ENCODE measurements at places on chromosomes 4 and X.

DNA sequence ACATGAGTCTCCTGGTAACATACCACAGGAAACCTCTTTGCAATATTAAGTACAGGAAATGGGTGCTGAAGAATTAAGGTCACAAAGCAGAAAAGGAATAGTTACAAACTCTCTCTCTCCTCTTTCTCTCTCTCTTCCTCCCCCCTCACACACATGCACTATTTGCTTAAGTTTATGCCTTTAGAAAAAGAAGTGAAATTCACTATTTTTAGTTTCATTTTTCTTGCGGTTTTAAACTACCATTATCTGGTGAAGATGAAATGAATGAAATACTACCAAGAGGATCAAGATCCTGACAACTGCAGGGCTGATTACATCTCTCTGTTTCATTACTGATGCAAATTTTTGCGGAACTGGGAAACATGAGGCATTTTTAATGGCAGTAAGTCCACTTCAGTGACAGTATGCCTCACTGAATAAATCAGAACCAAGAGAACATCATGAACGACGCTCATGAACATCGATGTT lies 64.3 kb upstream of the FTHL17 start:
- DNase-seq, result no peak

- no peak for DNase-seq
Observed at GRCh38 chr4:118395057-118395644, 42.3 kb upstream of the PRSS12 start.

GRCh38 chr4:5774416-5775036 lies 63.5 kb downstream of the EVC start:
- DNase-seq, result no peak

- DNase-seq, result no peak
Observed at GRCh38 chr4:89645482-89645881, 191.5 kb downstream of the SNCA start.

GRCh38 chr4:60485276-60485675 lies 714.9 kb upstream of the ADGRL3 start:
- no peak for DNase-seq

GRCh38 chr4:159506801-159507517 lies 404.1 kb downstream of the RAPGEF2 start:
- DNase-seq, result no peak

GRCh38 chrX:22963196-22963595 lies 36.6 kb upstream of the DDX53 start:
- no peak for DNase-seq

GRCh38 chrX:71438750-71439149 lies 72.6 kb downstream of the TAF1 start:
- DNase-seq, result no peak

DNA sequence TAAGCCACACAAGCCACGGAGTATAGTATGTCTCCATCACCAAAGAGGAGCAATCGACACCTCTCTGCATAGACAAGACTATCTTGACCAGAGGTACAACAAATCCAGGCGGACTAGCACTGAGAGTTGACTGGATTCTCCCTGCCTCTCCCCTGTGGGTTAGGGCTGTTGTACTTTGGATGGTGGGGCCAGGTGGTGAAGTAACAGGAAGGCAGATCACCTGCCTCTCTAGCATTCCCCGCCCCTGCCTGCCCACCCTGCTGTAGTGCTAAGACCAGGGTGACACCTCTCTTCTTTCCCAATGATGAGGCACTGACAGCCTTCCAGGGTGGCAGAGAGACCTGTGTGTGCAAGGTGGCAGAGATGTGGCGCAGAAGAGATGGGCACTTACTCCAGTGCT lies 47.5 kb upstream of the TRIM2 start:
- DNase-seq, result no peak

GRCh38 chr4:146521541-146522097 lies at the start of gene SLC10A7:
Gene SLC10A7, minus strand, starts transcription at chr4:146521940. Its CDS starts 223 bp downstream, at chr4:146521717.
- DNase-seq, result peak; percentile 90

DNA sequence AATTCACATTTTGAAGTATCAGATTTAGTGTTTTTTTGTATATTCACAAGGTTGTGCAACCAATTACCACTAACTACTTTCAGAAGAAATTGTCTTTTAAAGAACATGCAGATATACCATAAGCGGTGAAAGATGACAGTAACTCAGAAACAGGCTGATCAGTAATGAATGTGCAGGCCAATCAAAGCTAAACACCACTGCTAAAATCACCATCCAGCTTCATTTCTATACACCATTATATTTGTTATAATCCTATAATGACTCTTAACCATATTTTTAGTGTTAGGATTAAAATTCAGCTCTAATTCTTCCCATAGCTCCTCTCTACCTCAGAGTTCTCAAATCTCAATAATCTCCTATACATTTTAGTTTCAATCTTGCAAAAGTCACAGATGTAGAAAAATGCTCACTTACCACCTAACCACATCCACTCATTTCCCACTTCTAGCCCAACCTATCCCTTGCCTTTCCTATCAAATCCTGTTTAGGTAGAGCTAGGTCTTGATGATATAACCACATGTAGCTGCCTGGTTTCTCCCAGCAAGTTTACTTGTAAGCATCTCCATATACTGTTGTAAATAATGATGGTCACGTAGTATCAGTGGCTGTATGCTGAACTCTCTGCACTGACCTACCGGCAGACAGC lies 16.6 kb downstream of the COQ2 start:
- no peak for DNase-seq

DNA sequence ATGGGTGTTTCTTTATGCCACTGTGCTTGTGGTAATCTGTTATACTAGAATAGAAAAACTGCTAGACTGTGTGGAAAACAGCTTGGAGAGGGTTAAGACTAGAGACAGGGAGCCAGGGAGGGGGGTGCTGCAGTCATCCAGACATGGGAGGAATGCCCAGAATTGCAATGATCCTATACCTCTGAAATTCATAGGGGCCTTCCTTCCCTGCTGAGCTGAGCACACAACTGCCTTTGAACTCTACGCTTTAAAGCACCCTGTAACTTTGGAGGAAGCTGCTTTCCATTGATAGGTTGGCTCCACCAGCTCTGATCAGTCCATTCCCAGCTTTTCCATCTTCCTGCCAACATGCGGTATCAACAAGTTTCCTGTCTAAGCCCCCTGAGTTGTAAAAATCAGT lies 155.9 kb upstream of the RASGEF1B start:
- DNase-seq, result no peak

DNA sequence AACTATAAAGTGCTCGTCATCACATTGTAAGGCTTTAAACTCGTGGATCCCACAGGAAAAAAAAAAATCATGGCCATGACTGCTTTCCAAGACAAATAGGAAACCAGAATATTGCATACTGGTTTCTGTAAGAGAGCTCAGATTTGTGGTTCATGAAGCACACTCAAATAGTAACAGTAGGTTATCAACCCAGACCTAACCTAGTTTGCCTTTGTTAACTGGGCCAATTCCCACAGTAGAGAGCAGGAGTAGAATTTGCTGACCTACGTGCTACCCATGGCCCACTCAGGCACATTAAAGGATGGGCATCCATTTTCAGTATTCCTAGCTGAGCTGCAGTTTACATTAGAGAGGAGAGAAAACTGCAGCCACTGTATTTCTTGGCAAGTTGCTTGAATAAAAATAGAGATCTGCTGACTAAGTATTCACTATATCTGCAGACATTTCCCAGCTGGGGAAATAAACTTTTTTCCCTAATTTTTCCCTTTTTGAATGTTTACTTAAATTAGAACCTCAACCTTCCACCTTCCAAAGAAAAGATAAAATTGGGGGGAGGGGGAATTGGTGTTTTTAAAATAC lies 218.5 kb downstream of the SPANXN3 start:
- no peak for DNase-seq

- DNase-seq, result no peak
Observed at GRCh38 chr4:38532908-38533499, 131.0 kb upstream of the KLF3 start.

- no peak for DNase-seq
Observed at GRCh38 chrX:133265331-133265730, 47.2 kb upstream of the TFDP3 start.

- DNase-seq, result no peak
Observed at GRCh38 chr4:112807083-112807482, 170.1 kb downstream of the LARP7 start.

DNA sequence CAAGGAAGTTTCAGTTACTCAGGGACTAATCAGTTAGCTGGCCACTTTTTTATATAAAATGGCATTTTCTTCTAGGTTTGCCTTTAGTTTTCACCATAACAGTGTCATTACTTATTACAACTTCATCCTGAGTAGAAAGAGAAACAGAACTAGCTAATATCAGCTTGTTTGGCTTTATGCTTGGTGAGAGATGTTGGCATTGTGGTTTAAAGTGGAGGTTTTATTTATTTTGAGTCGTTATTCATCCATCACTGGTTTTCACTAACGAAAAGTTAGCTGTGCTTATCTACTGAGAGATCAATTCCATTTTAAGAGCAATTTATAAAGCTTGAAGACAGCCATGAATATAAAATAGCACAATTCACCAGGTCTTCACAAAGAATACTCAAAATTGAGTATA lies 714.5 kb downstream of the GRID2 start:
- DNase-seq, result no peak

- DNase-seq, result no peak
Observed at GRCh38 chr4:3744232-3744631, 22.0 kb upstream of the ADRA2C start.

GRCh38 chr4:53537606-53538005 lies 53.7 kb downstream of the LNX1 start:
- no peak for DNase-seq

DNA sequence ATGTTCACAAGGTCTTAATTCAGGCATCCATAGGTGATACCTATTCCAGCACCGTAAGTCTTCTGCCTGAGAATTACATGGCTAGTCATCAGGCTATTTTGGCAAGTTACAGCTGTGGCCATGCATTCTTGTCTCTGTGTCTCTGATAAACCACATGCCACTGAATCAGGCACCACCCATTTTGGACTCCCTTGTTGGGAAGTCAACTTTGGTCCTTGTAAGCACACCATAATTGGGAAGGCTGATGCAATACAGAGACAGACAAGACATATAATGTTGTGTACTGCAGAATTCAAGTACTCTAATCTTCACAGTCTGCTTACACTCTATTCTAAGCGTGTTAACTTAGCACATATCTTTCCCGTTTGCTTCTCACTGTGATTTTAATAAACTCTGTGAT lies 483.7 kb upstream of the FTHL17 start:
- DNase-seq, result peak; percentile 15

DNA sequence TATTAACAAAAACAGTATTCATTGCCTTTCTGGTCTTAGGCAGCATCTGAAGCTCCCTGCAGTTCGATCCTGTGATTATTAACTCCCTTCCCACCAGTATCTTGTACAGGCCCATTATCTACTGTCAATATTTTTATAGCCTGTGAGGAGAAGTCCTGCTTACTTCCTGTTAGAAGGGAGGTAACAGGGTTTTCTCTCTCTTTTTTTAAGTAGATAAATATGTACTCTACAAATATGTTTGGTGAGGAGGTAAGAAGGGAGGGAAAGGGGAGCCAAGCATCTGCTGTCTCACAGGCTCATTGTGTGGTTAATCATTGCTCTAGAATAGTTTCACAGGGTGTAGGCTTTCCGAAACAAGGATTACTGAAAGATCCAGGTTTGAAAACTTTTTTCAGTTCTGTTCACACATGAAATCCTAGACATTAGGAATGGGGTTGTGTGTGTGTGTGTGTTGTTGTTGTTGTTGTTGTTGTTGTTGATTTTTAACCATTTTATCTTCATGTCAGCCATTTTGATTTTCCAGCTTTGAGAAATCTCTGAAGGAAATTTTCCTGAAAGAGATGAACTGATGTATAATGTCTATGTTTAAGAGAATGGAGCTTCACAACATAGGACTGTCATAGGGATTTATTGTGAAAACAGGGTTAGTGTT lies 14.2 kb downstream of the ATOH1 start:
- no peak for DNase-seq

DNA sequence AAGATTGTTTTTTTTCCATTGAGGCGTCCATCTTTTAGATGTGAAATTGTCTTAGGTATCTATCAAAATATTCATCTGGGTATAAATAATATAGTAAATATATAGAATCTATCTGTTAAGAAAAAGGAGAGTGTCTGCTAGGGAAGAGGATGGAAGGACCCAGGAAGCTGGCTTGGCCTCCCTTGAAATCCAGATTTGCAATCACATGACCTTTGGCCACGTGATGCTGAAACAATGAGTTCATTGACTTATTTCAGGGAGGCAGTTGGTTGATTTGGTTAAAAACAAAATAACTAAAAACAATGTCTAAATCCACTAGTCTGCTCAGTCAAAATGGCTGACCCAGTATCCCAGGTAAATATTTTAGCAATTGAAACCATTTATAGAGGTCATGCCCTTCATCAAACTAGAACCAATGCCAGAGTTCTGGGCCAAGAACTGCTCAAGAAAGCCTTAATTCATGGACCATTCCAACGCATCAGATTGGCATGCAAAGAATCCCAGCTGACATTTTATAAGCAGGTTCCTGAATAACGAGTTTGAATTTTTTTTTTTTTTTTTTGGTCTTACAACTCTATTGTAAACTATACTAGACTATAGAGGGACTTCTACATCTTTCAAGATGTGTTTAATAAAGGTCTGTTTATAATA lies 172.7 kb downstream of the MID1 start:
- DNase-seq, result peak; percentile 21

DNA sequence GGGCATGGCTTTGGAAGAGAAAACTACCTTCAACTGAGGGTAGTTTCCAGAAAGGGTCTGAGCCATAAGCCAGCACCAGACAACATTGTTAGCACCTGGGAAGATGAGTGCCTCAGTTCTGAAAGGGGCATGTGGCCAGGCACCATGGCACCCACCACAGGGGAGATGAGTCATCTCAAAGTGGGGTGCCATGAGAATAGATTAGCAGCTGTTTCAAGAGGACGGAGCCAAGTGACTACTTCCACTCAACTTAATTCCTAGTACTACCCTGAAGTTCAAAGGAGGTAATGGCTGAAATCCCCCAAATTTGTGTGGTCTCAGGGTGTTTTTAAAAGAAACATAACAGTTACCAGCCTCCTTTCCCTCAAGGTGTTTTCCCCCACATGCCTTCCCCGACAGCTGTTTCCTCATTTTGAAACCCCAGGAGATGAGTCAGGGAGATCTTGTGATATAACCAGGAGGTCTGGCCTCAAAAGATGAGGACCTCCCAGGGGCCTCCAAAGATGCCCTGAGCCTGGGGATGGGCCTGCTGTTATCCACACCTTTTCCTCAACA lies 27.8 kb upstream of the FTHL17 start:
- no peak for DNase-seq

DNA sequence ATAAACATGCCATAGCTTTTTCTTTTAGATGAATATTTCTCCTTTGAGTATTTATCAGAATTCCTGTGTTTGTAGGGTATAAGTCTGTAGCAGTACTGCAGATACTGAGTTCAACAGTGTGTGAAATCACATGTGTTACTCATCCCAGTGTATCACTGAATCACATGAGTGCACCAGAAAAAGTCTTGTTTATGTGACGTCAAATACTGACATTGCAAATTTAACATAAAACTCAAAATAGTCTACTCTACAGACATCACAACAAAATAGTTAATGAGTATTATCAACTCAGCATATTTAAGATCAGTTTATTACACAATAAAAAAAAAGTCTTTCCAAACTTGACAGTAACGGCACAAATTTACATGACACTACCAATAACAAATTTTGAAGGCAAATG lies 221.3 kb downstream of the DCTD start:
- no peak for DNase-seq

All from AG20443 (cell line).